Brain pericyte (primary cell): ENCODE measurements at places on chromosomes 6 and 20.

DNA sequence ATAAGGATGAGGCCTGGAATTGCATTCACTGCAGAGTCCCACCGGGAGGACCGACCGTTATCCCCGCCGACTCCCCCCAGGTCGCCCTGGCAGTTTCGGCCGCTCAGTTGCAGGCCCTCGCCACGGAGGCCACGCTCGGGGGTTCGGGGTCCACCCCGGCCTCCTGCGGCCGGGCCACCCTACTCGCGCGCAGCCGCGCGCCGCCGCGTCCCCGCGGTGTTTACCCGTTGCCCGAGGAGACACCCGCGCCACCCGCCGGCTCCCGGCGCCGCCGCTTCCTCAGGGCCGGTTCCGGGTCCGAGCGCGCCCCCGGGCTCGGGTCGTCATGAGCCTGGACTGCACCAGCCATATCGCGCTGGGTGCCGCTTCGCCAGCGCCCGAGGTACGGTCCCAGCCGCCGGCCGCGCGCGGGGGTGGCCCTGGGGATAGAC, at the start of gene CCDC170:
Gene CCDC170, plus strand, starts transcription at position 214 of the 431 bp plus-strand sequence. Its CDS starts 112 bp downstream, at position 326.
- no peak for DNase-seq

DNA sequence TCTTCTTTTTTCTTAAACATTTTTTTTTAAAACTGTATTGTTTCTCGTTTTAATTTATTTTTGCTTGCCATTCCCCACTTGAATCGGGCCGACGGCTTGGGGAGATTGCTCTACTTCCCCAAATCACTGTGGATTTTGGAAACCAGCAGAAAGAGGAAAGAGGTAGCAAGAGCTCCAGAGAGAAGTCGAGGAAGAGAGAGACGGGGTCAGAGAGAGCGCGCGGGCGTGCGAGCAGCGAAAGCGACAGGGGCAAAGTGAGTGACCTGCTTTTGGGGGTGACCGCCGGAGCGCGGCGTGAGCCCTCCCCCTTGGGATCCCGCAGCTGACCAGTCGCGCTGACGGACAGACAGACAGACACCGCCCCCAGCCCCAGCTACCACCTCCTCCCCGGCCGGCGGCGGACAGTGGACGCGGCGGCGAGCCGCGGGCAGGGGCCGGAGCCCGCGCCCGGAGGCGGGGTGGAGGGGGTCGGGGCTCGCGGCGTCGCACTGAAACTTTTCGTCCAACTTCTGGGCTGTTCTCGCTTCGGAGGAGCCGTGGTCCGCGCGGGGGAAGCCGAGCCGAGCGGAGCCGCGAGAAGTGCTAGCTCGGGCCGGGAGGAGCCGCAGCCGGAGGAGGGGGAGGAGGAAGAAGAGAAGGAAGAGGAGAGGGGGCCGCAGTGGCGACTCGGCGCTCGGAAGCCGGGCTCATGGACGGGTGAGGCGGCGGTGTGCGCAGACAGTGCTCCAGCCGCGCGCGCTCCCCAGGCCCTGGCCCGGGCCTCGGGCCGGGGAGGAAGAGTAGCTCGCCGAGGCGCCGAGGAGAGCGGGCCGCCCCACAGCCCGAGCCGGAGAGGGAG, 580 bp downstream of the VEGFA start:
- DNase-seq, result no peak

- no peak for DNase-seq
Observed at GRCh38 chr6:104301951-104302350, 557.8 kb downstream of the HACE1 start.

DNA sequence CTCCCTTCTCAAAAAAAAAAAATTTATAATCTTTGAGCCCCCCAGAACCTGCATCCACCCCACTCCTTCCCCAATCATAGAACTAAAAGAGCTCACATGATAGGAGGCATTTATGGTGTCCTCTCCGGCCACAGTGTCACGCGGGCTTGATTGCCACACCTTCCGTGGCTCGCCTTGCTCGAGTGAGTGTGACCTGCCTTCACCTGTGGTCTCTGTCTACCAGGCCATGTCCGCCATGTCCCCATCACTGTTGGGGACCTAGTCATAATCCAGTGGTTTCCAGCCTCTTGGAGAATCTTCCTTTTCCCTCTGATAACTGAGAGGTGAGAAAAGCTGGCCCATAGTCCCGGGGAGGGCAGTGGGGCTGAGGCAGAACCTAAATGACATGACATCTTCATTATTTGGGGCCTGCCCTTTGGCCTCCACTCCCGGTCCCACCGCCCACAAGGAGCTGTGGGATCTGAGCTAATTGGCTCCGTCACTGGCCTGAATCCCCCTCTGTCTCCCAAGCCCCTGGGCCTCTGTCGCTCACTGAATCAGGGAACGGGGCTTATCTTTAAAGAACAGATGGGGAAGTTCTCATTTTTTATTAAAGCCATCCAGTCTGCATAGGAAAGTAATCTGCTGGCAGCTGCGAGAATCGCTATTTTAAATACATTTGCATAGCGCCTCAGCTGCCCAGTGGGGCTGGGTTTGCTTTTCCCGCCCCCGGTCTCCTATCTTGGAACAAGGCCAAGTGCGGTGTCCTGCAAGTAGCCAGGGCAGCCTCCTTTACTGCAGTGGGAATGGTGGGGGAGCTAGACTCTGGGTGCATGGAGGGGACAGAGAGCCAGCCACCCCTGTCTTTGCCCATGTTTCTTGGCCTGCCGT, 197.6 kb upstream of the PMEPA1 start:
- DNase-seq, result no peak

DNA sequence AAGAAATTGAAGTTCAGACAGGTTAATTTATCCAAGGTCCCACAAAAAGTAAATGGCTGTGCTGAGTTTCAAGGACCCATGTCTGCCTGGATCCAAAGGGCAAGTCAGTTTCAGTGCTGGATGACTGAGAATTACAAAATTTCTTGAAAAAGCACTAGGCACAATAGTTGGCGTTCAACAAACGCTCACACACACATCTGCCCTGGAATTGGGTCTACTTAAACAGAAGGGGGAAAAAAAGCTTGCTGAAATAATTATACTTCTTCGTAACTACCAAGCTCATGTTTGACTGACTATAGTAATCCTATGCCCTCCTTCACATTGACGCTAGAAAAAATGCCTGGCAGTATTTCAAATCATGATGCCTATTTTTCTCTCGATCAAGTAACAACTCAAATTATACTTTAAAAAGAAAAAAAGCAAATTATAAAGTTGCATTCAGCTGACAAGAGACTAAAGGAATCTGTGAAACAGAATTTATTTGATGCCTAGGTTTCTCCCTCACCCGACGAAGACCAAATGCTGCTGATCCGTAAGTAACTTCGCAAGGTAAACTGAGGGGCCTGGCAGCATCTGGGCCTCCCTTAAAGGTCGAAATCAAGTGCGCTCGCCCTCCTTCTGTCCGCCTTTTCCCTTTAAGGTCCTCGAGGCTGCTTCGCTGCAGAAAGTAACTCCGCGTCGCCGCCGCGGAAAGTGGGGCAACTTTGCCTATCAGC, 650 bp upstream of the CD2AP start:
- no peak for DNase-seq

- peak; percentile 22 for DNase-seq
Observed at GRCh38 chr6:32046450-32047083, 8.4 kb downstream of the CYP21A2 start.

GRCh38 chr6:4801491-4802110, 25.4 kb downstream of the CDYL start:
- DNase-seq, result no peak
